GM10248 (cell line): ENCODE measurements at places on chromosomes 16 and 17.

- DNase-seq: no peak
Observed at GRCh38 chr17:15085890-15086677, 179.0 kb downstream of the PMP22 start.

DNA sequence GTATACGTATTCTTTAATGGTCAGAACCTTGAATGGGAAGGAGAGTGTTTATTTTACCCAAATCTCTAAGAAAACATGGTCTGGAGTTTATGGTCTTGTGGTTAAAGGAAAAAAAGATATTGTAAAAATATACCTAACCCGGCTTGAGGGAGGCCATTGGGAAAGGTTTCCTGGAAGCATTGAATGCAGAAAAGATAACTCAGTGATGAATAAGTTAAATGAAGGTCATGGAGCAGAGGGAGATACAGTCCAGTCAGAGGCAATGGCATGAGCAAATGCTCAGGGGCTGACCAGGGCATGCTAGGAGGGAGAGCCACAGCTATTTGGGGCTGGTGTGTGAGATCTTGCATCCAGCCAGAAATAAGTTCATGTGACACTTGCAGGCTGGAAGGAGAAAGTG, 430.4 kb upstream of the CDH5 start:
- DNase-seq: no peak

DNA sequence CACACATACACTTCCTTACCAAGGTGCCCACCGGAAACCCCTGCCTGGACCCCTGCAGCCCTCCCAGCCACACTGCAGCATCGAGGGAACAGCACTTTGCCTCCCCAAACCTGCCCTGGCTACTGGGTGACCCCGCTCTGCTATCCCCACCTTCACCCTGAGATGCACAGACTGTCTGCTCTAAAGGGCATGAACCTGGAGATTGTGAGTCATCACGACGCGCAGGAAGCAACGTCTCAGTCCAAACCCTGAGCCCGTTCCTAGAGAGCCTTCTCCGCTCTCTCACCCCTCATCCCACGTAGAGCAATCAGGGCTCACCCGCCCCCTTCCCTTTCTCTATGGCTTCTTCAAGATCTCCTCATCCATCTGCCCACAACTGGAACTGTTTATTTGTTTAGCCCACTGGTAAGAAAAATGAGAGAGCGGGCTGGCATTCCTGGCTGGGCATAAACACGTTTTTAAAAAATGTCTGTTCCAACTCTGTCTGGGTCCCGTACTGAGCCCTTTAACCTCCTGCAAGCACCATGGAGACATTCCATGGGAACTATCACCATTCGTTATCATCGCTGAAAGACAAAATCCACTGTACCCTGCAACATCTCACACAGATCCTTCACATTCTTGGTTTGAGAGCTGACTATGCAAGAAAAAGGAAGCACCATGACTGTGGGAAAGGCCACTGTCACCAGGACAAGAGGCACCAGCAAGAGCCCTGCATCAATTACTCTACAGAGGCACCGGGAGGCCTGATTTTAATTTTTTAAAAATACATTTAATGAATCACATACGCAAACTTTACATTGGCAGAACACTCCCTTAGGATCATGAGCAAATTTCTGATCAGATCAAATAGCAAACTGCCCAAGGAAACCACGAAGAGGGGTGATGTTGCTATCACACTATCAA, 28.2 kb downstream of the ZFHX3 start:
- DNase-seq: no peak

GRCh38 chr17:38917259-38917658, 8.2 kb upstream of the LASP1NB start:
- no peak for DNase-seq

DNA sequence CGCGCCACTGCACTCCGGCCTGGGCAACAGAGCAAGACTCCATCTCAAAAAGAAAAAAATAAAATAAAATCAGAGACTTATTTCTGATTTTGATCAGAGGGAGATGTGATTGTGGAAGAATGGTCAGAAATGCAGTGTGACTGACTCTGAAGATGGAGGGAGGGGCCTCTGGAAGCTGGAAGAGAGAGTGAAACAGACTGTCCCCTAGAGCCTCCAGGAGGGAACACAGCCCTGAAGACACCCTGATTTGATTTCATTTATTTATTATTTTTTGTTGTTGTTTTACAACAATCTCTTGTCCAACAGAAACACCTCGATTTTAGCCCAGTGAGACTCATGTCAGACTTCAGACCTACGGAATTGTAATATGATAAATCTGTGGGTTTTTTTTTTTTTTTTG, 26.1 kb downstream of the BCL7C start:
- no peak for DNase-seq

DNA sequence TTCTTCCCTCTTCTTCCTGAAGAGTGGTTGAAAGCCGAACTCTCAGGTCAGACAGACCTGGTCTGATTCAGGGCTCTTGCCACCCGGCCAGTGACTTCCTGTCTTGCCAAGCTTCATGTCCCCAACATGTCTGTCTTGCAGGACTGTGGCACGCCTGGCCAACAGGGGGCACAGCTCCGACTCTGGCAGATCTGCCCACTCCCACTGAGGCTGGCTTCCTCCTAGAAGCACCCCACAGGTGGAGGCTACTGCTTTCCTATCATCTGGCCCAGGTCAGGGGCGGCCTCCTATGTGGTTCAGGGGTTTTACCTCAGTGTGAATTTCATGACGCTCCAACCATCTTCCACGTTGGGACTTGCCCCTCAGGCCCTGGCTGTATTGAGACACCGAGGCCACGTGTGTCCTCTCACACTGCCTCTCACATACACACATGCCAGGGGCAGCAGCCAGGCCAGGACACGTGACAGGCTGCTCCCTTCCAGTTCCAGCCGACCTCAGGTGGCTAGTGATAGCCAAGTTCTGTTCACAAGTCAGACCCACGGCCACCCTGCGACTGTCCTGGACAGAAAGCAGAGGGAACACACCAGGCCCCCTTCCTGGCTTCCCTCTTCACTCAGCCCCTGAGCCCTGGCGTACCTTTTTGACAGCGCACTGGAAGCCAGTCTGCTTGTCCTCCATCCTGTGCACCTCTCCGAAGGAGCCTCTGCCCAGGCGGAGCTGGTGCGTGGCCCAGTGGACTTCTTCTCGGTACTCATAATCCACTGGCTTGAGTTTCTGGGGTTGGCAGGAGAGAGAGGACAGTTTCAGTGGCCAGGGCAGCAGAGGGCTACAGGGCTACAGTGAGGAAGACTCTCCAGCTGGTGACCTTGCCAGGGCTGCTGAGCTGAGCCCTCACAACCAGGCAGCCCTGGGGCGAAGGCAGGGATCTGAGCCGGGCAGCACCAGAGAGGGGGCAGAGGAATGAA, 22.6 kb upstream of the SPATA32 start:
- no peak for DNase-seq

DNA sequence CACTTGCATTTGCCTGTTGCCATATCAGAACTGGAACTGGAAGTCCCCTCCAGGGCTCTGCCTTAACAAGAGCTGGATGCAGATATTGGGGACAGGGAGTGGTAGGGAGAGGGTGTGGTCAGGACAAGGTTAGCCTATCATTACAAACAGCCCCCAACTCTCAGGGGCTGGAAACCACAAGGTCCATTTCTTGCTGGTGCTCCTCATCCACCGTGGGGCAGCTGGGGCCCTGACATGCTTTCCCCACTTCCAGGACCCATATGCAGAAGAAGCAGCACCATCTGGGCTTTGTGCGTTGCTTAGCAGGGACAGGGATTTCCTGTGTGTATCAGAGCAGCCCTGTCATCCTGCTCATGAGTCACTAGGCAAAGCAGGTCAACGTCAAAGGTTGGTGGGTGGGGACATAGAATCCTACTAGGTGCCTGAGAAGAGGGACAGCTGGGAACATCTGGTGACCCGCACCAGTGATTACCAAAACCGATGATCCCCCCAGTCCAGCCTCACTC, 26.9 kb downstream of the RGS9 start:
- peak; percentile 65 for DNase-seq

DNA sequence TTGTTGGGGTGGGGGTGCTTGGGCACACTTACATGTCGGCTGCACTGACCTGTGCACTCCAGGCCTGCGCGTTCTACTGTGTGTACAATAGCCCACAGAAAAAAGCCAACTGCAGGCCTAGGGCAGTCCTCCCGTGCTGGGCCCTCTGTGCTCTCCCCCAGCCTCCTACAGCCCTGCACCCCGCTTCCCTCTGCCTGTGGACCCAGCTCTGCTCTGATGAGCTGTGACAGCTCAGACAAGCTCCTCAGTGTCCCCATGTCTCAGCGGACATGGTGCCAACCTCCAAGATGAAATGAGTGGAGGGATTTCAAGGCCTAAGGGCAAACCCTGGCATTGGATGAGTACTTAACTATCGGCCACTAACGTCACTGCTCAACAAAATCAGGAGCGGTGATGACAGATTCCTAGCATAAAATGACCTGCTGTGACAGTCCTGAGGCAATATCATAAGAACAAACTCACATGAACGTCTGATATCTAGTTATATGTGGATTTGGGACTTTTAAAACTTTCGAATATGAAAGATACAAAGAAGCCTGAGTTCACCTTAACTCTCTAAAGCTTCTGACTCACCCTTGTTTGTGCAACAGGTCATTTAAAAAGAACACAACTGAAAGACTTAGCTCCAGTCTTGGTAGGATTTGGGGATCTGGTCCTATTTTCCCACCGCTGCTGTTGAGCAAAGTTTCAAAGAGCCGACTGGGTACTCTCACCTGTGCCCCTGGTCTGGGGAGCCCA, 34.7 kb downstream of the CCDC57 start:
- no peak for DNase-seq

GRCh38 chr17:81401723-81402529, 6.7 kb downstream of the BAHCC1 start:
- peak; percentile 52 for DNase-seq
